ENCODE measurements at places on chromosomes 2 and 18.

DNA sequence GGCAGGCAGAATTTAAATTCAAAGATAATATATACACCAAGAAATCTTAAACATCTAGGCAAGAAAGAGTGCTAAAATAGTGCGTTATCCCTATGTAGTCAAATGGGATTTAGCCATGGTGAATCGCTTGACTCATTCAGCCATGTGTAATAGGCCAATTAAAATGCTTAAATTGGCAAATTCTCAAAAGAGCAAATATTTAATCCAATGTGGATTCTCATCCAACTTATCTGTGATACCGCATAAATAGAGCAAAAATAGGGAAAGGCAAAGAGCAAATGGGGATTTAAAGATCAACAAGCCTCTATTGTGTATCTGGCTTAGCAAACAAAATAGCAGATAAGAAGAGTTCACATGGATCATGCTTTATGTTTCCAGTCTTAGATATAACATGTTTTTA lies 123.2 kb upstream of the RPRM start:
- DNase-seq: no peak

DNA sequence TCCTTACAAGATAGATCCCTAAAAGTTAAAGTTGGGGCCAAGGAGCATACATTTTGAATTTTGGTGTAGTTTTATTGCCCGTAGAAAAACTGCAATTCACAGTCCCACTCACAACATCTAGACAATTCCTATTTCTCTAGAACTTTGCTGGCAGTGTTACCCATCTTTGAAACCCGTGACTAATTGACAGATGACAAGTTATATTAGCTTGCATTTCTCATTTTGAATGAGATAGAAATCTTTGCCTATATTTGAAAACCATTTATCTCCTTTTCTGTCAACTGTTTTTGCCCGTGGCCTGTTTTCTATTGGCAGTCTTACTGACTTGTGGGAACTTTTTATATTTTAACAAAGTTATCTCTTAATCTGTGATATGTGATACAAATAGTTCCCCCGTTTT lies 50.0 kb downstream of the OXER1 start:
- DNase-seq: no peak

DNA sequence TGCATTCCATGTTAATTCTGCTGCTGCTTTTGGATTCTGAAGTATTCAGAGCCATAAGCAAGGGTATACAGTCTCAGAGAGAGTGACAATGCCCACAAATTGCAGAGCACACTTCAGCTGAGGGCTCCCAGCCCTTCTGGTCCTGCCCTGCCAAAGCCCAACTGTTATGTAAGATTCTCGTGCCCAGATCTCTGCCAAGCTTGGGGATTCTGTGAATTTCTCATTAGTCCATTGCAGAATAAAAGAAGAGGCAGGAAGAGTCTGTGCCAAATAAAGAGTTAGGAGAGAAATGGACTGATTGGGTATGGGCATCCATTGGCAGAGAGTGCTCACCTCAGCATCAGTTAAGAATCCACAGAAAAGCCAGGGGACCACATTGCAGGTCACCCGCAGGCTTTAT lies 112.0 kb upstream of the PNPT1 start:
- DNase-seq: no peak

DNA sequence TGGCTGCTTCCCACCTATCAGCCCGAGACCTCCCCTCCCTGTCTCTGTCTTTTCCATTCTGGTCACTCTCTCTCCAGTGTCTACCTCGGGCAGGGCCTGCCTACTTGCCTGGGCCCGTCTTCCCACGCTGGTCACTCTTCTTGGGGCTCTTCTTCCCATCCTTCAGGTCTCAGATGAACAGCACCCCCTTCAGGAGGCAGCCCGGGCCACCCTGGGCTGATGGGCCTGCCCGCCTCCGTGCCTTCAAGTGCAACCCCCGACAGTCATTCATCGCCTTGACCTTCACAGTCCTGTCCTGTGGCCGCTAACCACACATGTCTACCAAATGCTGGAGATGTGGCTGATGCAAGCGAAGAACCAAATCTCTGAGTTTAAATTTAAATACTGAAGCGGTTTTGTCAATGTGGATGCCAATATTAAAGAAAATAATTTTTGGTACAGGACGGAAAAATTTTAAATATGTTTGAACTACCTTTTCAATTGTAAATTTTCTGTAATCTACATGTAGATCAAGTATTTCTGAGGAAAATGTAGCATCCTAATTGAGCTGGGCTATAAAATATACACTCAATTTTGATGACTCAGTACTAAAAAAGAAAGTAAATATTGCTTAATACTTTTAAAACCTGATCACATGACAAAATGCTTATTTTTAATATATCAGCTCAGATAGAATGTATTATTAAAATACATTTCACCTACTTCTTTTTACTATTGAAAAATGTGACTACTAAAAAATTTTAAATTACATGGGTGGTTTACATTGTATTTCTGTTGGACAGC lies 96.4 kb downstream of the LAMA1 start:
- DNase-seq: no peak

- no peak for DNase-seq
Measured at GRCh38 chr2:178208817-178209216, 14.5 kb downstream of the OSBPL6 start.
